ENCODE measurements at places on chromosomes 1 and 21.

DNA sequence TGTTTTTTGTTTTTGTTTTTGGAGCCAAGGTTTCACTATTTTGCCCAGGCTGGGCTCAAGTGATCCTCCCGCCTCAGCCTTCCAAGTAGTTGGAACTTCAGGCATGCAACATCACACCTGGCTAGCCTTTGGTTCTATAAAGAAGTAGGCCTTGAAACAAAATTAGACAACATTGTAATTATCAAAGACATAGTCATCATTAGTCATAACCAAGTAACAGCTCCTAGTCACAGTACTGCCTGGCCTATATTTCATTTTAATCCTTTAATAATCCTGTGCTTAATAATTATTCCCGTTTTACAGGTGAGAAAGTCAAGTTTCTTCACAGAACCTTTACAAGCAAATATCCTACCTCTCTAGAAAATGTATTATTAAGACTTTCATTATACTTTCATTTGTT lies 52.3 kb upstream of the TBX15 start:
- no peak for DNase-seq

GRCh38 chr1:151825751-151826660 lies 5.6 kb downstream of the RORC start:
- no peak for DNase-seq

GRCh38 chr1:163872067-163872466 lies 550.3 kb downstream of the NUF2 start:
- DNase-seq, result no peak

DNA sequence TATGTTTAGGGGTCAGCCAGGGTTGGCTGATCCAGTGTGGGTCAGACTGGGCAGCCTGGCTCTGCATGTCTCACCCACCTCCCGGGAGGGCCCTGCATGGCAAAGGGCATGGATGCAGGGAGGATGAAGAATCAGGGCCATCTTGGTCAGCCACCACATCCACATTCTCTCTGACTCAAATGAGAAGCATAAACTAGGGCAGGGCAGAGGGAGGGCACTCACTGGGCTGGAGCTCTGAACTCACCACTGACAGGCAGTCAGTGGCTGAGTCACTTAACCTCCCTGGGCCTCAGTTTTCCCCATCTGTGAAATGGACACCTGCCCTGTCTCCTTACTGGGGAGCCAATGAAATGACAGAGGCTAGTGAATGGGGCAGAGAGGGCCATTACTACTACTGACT lies 4.3 kb upstream of the CELA2A start:
- no peak for DNase-seq

- no peak for DNase-seq
Measured at GRCh38 chr1:147833231-147833860, 69.2 kb upstream of the GJA8 start.

GRCh38 chr21:37983336-37984095 lies 67.3 kb upstream of the KCNJ6 start:
- no peak for DNase-seq

DNA sequence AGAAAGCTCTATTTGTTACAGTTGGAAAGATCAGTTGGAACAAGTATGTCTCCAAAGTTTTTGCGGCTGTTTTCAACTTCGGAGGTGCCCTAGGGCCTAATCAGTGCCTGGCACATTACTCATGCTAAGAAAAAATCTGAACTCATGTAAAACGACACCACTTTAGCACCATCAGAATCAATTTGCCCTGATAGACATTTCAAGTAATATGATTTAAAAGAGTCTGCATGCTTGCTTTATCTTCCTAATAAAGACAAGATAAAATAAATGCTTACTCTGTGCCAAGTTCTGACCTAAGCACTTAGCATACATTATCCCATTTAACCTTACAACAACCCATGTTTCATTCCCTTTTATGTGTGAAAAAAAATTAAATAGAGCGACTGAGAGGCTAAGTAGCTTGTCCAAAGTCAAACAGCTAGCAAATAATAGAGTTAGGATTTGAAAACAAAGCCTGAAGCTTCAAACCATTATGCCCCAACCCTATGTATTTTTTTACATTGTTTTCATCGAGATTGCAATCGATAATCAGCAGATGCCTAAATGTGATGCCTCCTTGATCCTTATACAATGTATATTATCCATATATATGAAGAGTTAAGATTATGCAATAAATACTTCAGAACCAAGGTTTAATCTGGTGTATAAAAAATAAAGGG lies 91.3 kb downstream of the DENND1B start:
- DNase-seq, result no peak

DNA sequence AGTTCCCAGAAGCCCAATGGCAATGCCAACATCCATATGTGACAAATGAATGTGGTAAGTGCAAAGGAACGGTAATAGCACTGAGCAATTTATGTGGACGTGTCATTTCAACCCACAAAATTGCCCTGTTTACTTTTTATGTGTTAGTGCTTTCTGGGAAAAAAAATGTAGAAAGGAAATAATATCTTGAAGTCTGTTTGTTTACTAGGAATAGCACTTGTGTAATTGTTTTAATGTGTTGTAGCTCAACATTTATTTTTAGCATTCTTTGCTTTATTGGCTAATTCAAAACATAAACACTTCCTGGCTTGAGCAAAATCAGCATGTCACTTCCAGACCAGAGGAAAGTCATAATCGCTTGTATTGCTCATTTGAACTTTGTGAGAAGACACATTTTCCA lies 224.8 kb upstream of the KCNK2 start:
- no peak for DNase-seq

DNA sequence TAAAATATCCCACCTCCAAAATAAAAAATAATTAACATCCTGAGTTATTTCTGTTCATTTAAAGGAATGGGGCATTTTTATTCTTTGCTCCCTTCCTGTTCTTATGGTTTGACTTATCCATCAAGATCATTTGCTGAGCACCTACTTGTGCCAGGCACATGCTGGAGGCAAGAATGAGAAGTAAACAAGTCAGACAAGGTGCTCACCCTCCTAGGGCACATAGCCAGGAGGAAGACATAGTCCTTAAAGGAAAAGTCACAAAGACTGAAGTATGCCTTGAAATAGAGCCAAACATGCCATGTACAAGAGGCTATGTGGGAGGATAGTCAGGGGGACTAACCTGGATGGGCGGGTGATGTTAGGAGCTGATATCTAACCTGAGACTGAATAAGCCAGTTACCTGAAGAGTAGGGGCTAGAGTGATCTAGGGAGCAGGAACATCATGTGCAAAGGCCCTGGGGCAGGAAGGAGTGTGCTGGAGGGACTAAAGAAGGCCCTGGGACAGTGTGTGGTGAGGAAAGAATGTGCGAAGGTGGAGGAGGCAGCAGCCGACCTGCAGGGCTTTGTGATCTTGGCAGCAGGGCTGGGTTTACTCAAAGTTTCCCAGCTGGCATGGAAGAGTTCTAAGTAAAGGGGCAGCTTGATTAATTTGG lies 233.5 kb downstream of the MATN1 start:
- DNase-seq, result no peak

GRCh38 chr21:26965040-26965906 lies 1.6 kb downstream of the ADAMTS5 start:
- no peak for DNase-seq

Data from stimulated activated CD8-positive, alpha-beta memory T cell treated with anti-CD3 and anti-CD28 coated beads, Interleukin-4, amount 100 ng/mL, for 4 hours (primary cell).